Stimulated activated CD8-positive, alpha-beta memory T cell treated with anti-CD3 and anti-CD28 coated beads, Interleukin-4, amount 100 ng/mL, for 1 hour (primary cell): ENCODE measurements at places on chromosomes 12 and 14.

DNA sequence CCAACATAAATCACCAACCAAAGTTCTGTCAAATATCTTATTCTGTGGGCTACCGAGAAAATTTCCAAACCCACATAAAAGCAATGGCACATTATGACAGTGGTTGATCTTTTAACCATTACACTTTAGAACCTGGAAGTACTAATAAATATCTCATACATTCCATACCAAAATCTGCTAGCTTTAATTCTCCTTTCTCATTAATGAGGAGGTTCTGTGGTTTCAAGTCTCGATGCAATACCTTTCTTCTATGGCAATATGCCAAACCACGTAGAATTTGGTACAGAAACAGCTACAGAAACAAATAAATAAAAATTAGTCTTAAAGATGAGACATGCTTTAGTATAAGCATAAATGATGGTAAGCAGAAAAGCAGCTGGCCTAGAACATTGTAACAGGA, 100.7 kb downstream of the ELK3 start:
- DNase-seq, result no peak

GRCh38 chr14:30882431-30882830, 8.1 kb downstream of the COCH start:
- DNase-seq, result no peak

DNA sequence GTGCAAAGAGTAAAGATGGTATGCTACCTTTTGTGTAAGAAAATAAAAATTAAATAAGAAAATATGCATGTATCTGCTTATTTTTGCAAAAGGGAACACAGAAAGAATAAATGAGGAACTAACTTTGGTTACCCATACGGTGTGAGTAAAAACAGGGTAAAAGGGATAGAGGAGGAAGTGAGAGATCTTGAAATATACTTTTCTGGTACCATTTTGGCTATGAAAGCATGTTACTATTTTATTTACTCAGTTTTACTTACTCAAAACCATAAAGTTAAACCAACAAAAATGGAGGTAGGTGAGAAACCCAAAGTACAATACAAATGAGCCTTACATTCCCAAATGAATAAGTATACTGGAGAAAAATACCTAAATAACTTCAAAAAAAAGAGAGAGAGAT, 122.0 kb upstream of the EGLN3 start:
- no peak for DNase-seq

DNA sequence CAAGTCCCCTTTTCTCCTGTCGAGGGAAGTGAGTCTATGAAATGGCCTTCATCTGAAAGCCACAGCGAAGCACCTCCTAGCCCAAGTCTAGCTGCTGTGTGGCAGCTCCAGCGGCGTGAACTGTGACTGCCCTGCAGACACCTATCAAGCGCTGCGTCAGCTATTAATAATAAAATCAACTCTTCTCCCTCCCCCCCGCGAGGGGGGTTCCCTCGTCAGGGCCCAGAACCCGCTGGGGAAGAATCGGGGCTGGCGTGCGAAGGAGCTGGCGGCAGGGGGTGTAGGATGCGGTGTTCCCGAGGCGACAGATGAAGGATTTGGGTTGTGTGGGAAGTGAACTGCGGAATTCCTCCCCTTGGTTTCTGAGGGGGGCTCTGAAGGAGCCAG, 662 bp upstream of the ATP2A2 start:
- DNase-seq, result peak; percentile 13

- DNase-seq, result no peak
Observed at GRCh38 chr12:6114476-6114870, 10.0 kb downstream of the VWF start.

GRCh38 chr12:24719293-24719721, 229.6 kb downstream of the BCAT1 start:
- DNase-seq, result peak; percentile 2

- DNase-seq, result no peak
Observed at GRCh38 chr12:39966256-39966655, 139.6 kb downstream of the SLC2A13 start.

DNA sequence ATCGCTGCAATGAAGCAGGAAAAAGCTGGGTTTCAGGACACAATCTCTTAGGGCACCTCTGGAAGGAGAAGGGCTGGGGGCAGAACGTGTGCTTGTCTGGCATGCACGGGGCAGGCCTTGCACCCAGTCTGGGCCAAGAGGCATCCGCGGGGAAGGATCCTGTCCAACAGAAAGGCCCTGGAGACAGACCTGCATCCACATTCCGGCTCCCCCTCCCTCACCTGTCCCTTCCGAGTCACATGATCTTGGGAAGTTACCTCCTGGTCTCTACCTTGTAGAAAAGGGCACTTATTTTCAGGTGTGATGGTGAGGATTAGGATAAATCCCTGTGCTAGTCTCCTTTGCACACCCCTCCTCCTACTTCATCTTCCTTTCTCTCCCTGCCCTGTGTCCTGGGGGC, 25.4 kb downstream of the CLMN start:
- DNase-seq, result no peak

DNA sequence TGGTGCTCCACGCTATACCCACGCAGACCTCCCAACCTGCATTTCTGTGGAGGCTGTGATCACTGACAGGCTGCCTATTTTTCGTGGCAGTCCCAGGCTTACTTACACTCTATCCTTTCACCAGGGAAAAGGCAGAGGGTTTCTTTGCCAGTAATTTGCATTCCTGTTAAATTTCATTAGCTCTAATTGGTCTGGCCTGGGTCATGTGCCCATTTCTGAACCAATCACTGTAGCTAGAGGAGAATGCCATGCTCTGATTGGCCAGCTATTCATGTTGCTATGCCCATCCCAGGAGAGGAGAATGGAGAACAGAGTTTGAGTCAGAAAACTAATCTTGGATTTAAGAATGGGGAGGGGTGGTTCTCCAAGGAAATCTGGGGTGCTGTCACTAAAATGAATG, 43.2 kb upstream of the TUNAR start:
- no peak for DNase-seq

DNA sequence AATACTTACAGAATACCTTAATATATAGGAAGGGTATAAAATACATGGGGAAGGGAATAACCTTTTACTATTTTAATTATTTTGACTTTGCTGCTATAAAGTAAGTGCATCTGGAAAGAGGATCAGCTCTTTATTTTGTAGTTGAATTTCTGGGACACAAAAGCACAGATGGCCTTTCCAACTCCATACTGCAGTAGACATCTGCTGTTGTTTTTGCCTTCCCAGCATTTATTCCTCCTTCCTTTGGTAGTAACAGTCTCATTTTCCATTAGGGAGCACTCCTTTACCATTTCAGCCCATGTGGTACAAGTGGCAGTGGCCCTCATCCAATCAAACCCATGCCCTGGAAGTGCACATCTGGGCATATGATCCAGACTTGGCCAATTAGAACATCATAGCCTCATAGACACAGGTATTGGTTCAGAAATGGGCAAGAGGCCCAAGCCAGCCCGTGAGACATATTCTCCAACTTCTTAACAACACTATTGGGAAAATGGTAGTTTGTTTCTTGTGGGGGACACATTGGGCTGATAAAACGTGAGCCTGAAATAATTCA, 64.8 kb upstream of the YARS2 start:
- no peak for DNase-seq

- DNase-seq, result no peak
Observed at GRCh38 chr12:6891646-6892001, 13.0 kb upstream of the LRRC23 start.

DNA sequence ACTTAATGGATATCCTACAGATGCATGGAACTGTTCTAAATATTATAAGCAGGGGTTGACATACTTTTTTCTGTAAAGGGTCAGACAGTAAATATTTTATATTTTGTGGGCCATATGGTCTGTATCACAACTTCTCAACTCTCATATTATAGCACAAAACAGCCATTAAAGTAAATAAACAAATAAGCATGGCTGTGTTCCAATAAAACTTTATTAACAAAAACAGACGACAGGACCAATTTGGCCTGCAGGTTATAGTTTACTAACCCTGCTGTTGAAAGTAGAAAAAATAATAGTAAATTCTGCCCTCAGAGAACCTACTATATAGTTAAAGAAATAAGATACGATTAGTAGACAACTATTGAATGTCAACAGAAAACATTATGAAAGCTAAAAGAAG, 17.5 kb downstream of the ATG2B start:
- DNase-seq, result no peak

- no peak for DNase-seq
Observed at GRCh38 chr14:64714432-64715025, 10.3 kb downstream of the PLEKHG3 start.

- DNase-seq, result no peak
Observed at GRCh38 chr12:12979126-12979525, 20.9 kb downstream of the HEBP1 start.

- no peak for DNase-seq
Observed at GRCh38 chr12:15458008-15458407, 135.7 kb downstream of the PTPRO start.

- DNase-seq, result no peak
Observed at GRCh38 chr12:123041042-123041531, 60.6 kb downstream of the ARL6IP4 start.

GRCh38 chr12:113173081-113173698, 12.1 kb downstream of the DDX54 start:
- DNase-seq, result no peak

DNA sequence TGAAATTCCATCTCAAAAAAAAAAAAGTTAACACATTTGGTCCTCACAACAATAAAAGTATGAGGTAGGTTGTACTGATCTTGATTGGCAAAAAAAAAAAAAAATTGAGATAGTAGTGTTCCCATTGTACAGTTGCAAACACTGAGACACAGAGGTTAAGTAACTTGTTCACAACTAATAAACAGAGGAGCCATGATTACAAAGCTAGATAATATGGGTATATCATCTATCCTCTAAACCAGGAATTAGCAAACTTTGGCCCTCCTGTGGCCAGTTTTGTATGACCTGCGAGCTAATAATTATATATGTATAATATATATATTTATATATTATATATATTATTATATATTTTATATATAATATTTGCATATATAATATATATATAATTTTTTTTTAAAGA, 2.3 kb upstream of the PSME1 start:
- no peak for DNase-seq

GRCh38 chr14:22007363-22007762, 333.7 kb upstream of the OR4E1 start:
- no peak for DNase-seq

- no peak for DNase-seq
Observed at GRCh38 chr14:86193756-86194155, 663.8 kb downstream of the FLRT2 start.

DNA sequence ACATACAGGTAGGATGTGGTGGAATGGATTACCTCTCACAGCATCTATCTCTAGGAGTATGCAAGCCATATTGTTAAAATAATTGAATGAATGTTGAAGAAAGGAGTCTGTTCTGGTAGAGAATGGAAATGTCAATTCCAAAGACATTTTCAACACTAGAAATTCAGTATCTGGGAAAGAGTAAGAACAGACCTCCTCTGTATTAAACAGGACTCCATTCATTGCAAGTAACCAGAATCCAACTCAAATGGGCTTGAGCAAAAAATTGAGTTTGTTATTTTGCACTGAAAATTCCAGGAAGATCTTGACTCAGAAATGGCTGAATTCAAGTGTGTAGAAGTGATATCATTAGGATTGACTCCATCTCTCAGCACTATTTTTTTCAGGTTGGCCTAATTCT, 168.1 kb downstream of the C12orf42 start:
- no peak for DNase-seq

GRCh38 chr12:65647074-65647473, 177.2 kb upstream of the HMGA2 start:
- no peak for DNase-seq

DNA sequence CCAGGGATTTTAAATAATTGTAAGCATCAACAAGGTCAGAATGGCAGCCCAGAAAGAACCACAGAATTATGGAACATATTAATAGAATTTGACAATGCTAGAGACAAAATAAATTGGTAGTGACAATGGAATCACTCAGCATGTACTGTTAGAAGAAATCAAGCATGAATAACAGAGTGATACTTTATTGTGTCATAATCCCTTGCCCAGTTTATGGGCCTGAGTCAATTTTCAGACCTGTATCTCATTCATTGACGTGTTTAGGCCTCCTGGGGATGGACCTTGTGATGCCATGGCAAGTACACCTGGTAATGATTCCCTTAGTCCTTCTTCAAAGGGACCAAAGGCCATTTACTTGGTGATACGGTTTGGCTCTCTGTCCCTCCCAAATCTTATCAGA, 12.8 kb upstream of the CCDC91 start:
- DNase-seq, result no peak

GRCh38 chr12:53295891-53296219, 513 bp downstream of the PFDN5 start:
- no peak for DNase-seq

- DNase-seq, result no peak
Observed at GRCh38 chr12:42590330-42590934, 886 bp upstream of the PRICKLE1 start.

DNA sequence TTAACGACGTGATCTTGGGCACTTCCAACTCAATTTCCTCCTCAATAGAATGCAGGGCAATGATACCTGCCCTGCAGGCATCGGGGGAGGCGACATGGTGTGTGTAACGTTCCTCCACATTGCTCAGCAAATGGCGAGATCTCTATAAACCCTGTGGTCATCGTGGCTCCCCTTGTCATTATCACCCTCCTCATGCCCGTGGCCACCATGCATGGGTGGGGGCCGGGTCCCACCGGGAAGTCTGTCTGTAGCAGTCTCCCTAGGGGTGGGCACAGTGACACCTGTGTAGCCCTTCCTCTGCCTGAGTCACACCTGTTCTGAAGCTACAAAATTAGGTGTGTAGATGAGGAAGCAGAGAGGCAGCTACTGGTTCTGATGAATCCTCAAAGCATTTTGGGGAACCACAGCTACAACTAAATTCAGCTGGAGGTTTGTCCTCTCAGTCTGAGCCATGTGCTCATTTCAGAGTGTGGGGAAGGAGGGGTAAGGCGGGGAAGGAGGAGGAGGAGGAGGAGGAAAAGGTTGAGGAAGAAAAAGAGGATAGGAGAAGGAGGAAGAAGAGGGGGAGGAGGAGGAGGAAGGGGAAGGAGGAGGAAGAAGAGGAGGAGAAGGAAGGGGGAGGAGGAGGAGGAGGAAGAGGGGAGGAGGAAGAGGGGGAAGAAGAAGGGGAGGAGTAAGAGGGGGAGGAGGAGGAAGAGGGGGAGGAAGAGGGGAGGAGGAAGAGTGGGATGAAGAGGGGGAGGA, 11.0 kb upstream of the CACNA2D4 start:
- DNase-seq, result no peak

- DNase-seq, result no peak
Observed at GRCh38 chr14:20624495-20625070, 16.9 kb downstream of the OR6S1 start.

DNA sequence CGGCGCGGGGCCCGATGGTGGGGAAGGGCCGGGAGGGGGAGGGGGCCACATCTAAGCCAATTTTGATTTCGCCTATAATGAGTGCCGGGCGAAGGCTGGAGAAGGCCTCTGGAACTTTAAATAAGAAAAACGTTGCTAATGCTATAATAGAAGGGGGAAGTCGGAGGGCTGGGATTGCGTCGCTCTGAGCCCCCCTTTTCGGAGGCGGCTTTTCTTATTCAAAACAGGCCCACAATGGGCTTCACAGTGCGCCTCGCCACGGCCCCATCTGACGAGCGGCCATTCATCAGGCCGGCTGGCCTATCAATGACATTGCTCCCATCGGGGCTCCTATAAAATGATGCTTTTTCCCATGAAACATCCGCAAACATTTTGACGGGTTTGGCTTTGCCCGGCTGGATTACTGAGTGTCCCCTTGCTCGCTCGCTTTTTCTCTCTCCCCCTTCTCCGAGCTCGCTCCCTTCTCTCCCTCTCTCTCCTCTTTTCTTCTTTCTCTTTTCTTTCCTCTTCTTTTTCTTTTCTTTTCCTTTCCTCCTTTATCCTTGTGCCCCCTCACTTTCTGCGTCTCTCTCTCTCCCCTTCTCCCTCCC, at the start of gene RFX4:
TSS of gene RFX4 (plus strand) at position 364 of the 590 bp plus-strand sequence. CDS start 317 bp downstream, outside the sequence.
- no peak for DNase-seq
